ENCODE measurements at places on chromosomes 7 and 10. TPM values are rescaled to one million over a fixed set of nuclear protein-coding genes. Genes with fewer than 3 reads are reported as not detected.

The TMEM196 gene
- total RNA-seq = not detected

The SFMBT2 gene
- 26.1 TPM for total RNA-seq

The CFTR gene
- 0.21 TPM for total RNA-seq

The ACSL5 gene
- 40.3 TPM for total RNA-seq

The CALD1 gene
- 0.54 TPM for total RNA-seq

The ZNF775 gene
- total RNA-seq = 14.3 TPM

The OPN4 gene
- total RNA-seq = not detected

The CRTAC1 gene
- total RNA-seq = 0.10 TPM

The IL15RA gene
- total RNA-seq = 9.9 TPM

The AKR1C8 gene
- not detected for total RNA-seq
